ENCODE measurements at places on chromosomes 2 and 18.

GRCh38 chr2:222982010-222982908 is 69.7 kb upstream of the KCNE4 start:
- DNase-seq: no peak

DNA sequence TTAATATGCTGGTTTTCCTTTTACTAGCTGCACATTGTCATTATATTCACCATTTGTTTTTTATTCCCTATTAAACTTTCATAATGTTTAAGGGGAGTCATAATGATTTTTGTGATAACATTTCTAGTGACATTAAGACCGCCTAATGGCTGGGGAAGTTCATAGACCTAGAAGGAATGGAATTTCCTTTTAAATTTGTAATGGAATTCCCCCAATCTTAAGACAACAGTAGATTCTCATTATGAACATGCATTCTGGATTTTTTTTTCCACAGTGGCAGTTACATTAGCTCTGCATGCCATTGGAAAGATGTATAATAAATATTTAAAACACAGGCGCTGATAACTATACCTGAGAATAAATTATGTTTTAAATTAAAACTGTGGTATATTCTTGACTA is 8.4 kb downstream of the YPEL5 start:
- DNase-seq: no peak

- no peak for DNase-seq
These were observed 109.1 kb downstream of the SMAD2 start for GRCh38 chr18:47821314-47821713.

DNA sequence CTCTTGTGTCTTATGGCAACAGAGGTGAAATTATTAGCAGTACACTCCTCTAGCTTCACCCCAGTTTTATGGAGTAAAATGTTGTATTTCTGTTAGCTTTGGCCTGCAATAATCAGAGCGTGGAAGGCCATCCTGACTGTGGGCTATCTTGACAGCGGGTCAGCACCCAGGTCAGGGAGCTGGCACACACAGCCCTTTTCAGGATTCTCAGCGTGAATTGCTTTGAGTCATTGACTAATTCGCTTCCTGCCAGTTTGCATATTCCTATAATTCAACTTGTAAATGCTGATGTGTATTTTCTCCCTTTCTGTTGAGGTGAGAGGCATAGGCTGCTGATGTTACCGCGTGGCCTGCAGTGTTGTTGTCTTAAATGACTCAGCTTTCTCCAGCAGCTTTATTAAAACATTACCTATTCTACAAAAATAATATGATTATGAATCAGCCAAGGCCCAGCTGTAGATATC is 109.6 kb upstream of the EML6 start:
- no peak for DNase-seq

- no peak for DNase-seq
These were observed 314.8 kb downstream of the TSN start for GRCh38 chr2:122070241-122070731.

- no peak for DNase-seq
These were observed 49.4 kb downstream of the NBAS start for GRCh38 chr2:15511686-15512085.

- DNase-seq: no peak
These were observed 80.1 kb downstream of the FHOD3 start for GRCh38 chr18:36377626-36378025.

GRCh38 chr18:32372381-32373061 is 98.2 kb downstream of the GAREM1 start:
- no peak for DNase-seq

- DNase-seq: no peak
These were observed 359.9 kb downstream of the TNS1 start for GRCh38 chr2:217642944-217643343.

DNA sequence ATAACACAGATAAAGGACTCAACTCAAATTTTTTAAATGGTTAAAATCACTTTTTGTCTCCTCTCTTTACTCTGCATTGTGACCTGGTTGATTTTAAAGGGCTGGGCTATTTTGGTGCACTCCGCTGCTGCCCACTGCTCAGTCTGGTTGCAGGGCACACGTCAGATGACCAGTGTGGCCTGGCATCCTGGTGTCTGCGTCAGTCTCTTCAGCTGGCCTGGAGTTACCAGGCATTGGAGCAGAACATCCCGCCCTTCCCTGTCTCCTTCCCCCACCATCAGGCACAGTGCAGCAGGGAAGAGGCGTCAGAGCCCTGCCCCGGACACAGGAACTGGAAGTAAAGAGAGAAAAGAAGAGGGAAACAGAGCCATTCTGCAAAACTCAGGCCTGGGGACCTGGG is 8.9 kb downstream of the C1QL2 start:
- DNase-seq: no peak

- DNase-seq: no peak
These were observed 49.6 kb downstream of the FRZB start for GRCh38 chr2:182816866-182817265.

- no peak for DNase-seq
These were observed 34.6 kb upstream of the STK17B start for GRCh38 chr2:196205881-196206435.

- DNase-seq: no peak
These were observed 49.1 kb downstream of the GTF3C3 start for GRCh38 chr2:196750291-196750923.

- no peak for DNase-seq
These were observed 166.0 kb downstream of the LCLAT1 start for GRCh38 chr2:30613001-30613400.

DNA sequence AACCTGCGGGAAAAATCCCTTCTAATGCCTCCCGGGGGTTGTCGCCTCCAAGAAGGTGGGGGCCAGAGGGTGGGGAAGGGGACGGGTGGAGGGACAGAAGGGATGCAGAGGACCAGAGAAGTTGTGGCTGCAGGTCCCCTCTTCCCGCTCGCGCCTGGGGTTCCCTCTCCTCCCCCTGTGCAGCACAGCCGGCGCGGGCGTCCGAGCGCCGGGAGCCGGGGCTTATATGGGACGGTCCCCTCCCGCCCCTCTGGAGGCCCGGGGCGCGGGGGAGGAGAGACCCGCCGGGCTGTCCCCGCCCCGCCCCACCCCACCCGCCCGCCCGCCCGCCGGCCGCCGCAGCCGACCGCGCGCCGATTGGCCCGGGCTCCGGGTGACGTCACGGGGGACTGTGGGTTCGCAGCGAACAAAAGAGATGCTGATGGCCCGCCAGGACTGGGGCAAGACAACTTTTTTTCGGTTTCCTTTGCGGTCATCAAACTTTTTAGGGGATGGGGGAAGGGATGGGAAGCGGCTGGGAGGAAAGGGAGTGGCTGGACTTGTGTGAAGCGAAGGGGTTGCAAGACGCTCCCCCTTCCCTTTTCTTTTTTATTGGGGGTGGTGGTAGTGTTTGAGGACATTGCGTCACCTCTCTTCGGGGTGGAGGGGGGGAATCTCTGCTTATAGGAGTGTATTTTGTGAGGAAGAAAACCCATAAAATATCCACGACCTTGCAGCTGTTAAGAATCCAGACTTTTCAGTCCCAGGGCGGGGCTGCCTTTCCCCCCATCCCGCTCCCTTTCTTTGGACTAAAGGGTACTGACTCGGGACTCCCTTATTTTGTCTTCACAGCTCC is at the start of gene FN1:
Gene FN1 (minus strand): TSS at position 199 of the 835 bp plus-strand sequence. CDS start 266 bp downstream, outside the sequence.
- DNase-seq: no peak

DNA sequence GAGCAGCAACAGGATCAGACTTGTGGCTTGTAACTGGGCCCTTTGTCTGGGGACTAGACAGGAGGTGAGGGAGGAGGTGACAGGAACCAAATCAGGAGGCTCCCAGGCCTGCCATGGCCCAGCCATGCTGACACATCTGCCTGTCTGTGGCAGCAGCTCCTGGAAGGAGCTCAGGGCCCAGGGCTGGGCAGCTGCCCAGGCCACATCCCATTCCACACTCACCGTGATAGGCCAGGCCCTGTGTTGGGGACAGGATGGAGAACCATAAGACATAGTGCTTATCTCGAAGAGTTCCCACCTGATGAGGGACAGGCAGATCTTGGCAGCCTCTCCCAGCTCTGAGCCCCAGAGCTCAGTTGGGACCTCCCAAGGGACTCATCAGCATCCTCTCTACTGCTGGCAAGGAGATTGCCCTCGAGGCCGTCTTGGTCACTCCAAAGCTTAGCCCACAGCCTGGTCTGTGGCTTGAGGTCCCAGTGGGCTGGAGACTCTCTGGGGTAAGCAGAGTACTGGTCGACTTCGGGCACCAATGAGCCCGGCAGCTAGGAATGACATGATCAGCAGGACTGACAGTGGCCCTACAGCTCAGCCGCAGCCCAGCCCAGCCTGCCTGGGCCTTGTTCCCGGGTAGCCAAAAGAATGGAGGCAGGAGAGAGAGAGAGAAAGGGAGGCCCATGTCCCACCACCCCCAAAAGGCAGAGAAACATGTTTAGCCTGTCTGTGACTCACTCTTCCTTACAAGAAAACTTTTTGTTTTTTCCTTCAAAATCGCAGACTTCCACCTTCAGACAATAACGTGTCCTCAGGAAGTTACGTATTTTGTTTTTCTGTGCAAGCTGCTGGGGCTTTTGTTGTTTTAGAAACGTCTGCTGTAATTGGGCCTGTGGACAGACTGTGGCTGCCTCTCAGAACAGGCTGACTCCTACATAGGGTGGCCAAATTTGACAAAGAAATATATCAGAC is 82.1 kb downstream of the HS1BP3 start:
- no peak for DNase-seq

GRCh38 chr2:227886149-227886548 is 14.7 kb downstream of the DAW1 start:
- DNase-seq: no peak

DNA sequence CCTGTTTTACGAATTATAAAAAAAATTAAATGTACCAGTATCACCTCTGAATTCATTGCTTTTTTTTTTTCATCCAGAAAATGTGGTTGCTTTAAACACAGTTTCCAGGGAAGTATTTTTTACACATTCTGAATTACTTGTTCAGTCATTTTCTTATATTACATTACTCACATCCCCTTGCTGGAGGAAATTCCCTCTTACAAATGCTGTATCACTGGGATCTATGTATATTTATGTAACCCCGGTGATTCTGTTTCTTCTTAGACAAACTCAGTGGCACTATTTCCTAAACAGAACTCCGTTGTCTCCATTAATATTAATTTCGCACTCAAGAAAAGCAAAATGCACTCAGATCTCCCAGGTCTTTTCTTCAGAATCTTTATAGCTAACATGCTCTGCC is 1078.5 kb upstream of the ZEB2 start:
- DNase-seq: no peak

DNA sequence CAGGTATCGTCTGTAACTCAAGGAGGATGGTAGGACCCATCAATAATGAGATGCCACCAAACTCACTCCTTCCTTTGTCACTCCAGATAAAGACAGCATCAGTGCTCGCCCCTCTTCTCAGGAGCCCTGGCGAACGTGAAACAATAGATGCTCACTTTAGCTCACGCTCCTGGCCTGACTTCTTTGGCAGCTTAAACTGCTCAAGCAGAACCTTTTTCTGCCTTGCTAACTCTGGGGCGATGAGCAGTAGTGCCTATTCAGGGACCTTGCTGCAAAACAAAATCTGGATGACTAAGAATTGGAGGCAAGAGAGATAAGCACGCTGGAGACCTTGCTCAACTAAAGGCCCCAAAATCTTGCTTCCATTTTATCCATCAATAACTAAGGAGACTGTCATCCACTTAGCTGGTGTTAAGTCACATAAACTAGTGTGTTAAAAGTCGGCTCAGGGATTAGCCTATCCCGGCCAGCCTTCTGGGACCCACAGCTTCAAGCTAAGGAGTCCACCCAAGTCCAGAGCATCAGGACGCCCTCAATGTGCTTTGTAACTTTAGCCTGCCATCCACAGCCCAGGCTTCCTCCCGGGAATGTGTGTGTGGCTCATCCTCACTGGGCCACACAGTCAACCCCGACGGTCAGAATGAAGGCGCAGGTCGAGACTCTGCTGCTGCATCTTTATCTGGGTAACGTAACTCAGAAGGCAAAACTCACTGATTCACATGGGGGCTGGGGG is 38.9 kb downstream of the ZNF516 start:
- DNase-seq: no peak

GRCh38 chr2:239856620-239857285 is 168.4 kb downstream of the NDUFA10 start:
- no peak for DNase-seq

DNA sequence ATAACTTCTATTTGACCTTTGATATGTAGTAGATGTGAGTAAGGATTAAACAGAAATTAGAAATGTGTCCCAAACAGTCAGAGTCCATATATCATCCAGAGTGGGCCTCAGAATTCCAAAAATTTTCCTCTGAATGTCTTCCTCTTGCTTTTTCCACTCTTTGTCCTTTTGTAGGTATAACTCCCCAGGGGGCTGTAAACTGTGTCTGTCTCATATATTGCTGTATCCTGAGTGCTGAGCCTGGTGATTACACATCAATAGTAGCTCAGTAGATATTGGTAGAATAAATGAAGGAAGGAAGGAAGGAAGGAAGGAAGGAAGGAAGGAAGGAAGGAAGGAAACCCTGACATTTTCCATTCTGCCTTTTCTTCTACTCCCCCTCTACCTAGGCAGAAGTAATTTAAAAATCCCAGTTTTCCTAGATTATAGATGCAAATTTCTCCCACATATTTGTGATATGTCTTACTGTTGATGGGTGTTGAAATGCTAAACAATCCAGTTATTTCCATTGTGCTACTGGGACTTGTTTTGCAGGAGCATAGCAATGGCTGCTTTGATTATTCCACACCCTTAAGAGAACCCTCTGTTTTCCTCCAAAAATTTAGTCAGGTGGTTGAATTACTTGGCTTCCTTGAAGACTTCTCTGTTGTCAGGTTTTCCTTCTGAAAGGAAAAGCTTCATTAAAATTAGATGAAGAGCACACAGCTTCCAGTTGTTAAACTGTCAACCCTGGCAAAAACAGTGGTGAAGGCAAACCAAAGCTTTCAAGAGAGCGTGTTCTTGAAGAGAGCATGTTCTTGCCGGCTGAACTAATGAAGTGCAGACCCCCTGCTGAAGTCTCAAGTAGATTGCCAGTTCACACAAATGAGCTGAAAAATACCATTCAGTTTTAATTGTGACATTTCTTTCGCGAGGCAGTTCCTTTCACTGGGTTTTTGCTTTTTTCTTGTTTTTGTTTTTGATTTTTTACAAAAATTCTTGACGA is 147.8 kb downstream of the KCNE4 start:
- no peak for DNase-seq

DNA sequence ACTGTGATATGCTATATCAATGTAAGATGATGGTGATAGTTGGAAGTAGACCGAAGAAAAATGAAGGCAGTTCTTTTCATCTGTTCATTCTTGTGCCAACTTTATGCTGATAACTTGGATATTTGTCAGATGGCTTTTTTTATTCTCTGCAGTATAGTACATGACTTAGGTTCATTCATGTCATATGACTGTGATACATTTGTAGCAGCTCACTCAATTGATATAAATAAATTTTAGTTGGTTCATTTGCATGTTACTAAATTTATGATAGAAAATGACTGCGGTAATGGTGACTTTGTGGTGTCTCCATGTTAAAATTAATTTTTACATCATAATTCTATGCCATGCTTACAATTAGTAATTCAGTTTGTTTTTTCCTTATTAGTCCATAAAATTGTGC is 7.1 kb downstream of the UBXN2A start:
- no peak for DNase-seq

All from GM12864 (cell line).